T-helper 17 cell (primary cell): ENCODE measurements at places on chromosomes 1 and 21. TPM values are rescaled to one million over a fixed set of nuclear protein-coding genes. Genes with fewer than 3 reads are reported as not detected.

DNA sequence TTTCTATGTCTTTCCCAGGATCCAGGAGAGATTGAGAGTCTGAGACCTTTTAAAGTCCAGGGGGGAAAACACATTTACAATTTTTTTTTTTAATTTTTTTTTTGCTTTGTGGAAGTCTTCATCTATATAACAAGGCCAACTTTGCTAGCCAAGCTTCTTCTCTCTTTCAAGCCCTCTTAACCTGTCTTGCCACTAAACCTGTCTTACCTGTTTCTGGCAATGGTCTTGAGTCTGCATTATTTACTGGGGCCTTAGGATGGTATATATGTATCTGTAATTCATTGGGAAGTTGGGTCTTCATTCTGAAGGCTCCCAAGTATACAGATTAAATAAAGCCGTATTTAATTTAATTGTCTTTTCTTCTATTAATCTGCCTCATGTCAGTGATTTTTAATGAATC, 750.9 kb upstream of the B3GALT2 start:
- DNase-seq = no peak
- no peaks in the 10 kb centered on the region for H3K27me3 ChIP-seq
- H3K4me1 ChIP-seq = peaks cover 2% of the 10 kb centered on the region
- H3K27ac ChIP-seq = no peak overlapping the region
- peaks cover 3% of the 10 kb centered on the region for H3K36me3 ChIP-seq

DNA sequence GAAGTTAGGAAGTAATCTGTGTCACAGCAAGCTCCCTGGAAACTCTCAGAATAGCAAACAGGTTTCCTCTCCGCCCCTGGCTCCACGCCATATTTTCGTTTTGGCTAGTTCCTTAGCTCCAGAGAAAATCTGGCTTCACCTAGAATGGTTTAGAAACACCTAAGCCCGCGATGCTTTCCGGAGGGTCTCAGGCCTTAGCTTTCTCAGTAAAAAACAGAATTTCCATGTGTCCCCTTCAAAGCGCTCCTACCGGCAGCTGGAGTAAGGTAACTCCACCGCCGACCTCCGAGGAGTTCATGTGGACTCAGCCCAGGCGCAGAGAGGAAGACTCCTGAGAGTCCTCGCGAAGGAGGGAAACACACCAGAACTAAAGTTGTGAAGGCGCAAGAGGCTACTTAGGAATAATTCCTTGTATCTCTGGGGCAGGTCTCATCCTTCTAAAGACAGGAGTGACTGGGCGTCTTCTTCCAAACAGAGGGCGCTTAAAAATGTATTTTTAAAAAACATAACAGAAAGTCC, 406 bp downstream of the KIAA0040 start:
- no peaks in the 10 kb centered on the region for H3K27me3 ChIP-seq
- peaks cover 6% of the 10 kb centered on the region for H3K36me3 ChIP-seq
- peaks cover 51% of the 10 kb centered on the region for H3K4me1 ChIP-seq
- H3K4me3 ChIP-seq = peak overlapping the region; percentile 98

DNA sequence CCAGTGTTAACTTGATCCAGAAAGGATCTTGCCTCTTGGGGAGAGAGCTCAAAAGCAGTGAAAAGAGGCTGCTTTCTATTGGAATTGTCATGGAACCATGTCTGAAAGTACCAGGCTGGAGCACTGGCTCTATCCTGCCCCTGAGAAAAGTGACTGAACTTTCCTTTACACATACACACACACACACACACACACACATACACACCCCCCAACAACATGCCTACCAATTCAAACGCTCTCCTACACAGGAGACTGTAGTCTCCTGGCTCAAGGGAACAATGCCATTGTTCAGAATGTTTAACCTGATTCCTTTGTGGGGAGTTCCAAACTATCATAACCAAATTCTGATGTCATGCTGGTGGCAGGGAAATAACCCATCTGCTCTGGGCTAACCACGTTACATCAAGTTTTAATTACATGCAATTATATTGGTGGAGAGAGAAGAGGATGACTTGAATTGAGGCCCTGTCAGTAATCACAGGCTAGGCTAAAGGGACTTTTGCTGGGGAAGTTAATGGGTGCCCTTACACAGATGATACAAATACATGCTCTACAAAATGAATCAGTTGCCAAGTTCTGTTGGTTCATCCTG, 52.3 kb upstream of the DUSP10 start:
- no peak overlapping the region for H3K4me3 ChIP-seq
- H3K27ac ChIP-seq = peak overlapping the region; percentile 83
- no peak for DNase-seq
- peaks cover 18% of the 10 kb centered on the region for H3K4me1 ChIP-seq

DNA sequence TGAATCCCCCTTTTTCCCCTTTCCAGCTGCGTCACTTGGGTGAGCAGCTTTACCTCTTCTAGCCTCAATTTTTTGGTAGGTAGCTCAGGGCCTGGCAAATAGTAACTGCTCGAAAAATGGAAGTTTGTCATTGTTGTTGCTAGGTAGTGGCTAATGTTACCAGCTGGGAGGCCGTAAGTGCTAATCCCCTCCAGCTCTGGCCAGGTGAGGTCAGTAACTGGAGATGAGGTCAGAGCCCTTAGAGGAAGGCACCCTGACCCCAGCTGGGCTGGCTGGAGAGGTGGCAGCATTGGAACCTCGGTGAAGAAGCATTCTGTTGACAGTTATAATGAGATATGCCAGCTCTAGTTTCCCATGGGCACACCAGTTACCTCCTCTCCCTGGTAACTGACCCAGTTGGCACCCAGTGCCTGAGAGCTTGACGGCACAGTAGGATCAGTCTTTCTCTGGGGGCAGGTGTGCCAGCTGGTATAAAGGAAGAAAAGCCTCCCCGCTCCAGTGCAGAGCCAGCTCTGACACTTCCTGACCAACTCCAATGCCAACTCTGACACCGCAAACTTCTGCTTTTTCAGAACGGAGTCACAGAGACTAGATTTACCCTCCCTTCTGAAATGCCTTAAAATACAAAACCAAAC, 35.0 kb upstream of the SLC2A1 start:
- H3K4me1 ChIP-seq = peaks cover 2% of the 10 kb centered on the region
- no peak for DNase-seq
- H3K36me3 ChIP-seq = peaks cover 2% of the 10 kb centered on the region

GRCh38 chr1:31783846-31784245, 19.7 kb upstream of the ADGRB2 start:
- DNase-seq = no peak
- peaks cover 15% of the 10 kb centered on the region for H3K27me3 ChIP-seq
- H3K4me1 ChIP-seq = peaks cover 13% of the 10 kb centered on the region
- no peaks in the 10 kb centered on the region for H3K36me3 ChIP-seq
- no peak overlapping the region for H3K4me3 ChIP-seq

The OR6K3 gene
- total RNA-seq = not detected
